ENCODE measurements at places on chromosomes 7 and 10. TPM values are rescaled to one million over a fixed set of nuclear protein-coding genes. Genes with fewer than 3 reads are reported as not detected.

- DNase-seq, result peak; percentile 52
- no peaks in the 10 kb centered on the region for H3K27me3 ChIP-seq
- no peak overlapping the region for H3K4me3 ChIP-seq
- no peaks in the 10 kb centered on the region for H3K4me1 ChIP-seq
These were observed 247.9 kb downstream of the BAMBI start for GRCh38 chr10:28925121-28925663.

DNA sequence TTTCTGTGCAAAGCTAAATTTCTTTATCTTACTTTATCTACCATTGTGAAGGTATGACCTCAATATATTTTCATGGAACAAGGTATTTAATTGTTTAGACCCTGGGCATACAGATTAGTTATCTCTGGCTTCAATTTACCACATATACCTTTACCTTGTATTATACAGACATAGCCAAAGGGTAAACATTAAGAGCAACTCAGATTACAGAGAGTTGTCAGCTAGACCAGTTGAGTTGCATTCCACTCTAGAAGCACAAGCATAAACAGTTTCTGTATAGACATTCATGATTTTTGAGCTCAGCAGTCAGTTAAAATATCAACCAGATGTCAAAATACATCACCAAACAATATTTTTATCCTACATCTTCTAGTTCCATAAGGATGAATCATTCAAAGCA, 857.3 kb upstream of the ZWINT start:
- H3K4me3 ChIP-seq, result no peak overlapping the region
- H3K4me1 ChIP-seq, result no peaks in the 10 kb centered on the region
- H3K27me3 ChIP-seq, result no peaks in the 10 kb centered on the region
- H3K36me3 ChIP-seq, result no peaks in the 10 kb centered on the region
- no peak for DNase-seq

DNA sequence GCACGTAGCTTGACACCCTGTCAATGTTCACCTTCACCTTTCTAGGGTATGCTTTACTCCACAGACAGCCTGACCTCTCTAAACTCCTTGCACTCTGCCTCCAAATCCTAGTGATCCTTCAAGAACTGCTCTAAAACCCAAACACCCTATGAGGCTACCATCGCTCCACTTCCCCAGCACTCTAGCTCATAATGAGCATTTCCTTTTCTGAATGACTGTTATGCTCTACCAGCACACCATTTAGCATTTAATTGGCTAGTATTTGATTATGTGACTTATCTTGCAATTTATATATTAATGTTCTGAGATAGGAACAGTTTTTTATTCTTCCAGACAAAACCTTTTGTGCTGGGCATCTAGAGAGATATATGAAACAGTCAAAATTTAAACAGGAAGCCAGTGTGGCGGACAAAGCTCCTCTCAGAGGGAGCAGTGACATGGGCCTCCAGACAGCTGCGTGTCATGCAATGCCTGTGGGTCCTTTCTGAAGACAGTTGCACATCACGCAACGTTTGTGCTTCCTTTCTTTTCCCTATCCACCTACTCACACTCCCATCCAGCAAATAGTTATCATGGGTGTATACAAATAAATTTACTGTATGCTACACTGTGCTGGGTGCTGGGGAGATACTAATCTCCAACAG, 86.3 kb downstream of the ALOX5 start:
- peaks cover 3% of the 10 kb centered on the region for H3K36me3 ChIP-seq
- no peak overlapping the region for H3K4me3 ChIP-seq
- H3K27ac ChIP-seq, result no peak overlapping the region
- DNase-seq, result no peak

DNA sequence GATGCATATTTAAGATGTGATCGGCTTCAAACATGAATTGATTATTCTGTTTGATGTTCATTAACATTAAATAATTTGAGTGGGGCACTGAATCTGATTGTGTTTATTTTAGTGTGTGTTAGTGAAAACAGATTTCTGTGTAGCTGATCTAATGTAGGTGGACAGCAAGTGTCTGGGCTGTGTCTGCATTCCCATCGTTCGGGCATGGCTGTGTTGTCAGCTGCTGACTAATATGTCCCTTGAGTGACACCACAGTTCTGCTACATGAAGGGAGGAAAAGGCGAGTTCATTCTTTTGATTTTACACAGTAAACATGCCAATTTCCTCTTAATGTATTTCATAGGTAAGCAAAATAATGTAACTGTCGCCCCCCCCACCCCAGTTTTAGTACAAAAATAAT, 203.0 kb downstream of the CNTNAP2 start:
- H3K4me1 ChIP-seq, result no peaks in the 10 kb centered on the region
- H3K27me3 ChIP-seq, result no peaks in the 10 kb centered on the region
- H3K27ac ChIP-seq, result no peak overlapping the region
- H3K36me3 ChIP-seq, result no peaks in the 10 kb centered on the region
- no peak overlapping the region for H3K4me3 ChIP-seq
- DNase-seq, result peak; percentile 24

- H3K36me3 ChIP-seq, result no peaks in the 10 kb centered on the region
- no peak overlapping the region for H3K4me3 ChIP-seq
- no peak overlapping the region for H3K27ac ChIP-seq
- no peaks in the 10 kb centered on the region for H3K4me1 ChIP-seq
- no peak for DNase-seq
These were observed 59.4 kb downstream of the GCC1 start for GRCh38 chr7:127525866-127526480.

DNA sequence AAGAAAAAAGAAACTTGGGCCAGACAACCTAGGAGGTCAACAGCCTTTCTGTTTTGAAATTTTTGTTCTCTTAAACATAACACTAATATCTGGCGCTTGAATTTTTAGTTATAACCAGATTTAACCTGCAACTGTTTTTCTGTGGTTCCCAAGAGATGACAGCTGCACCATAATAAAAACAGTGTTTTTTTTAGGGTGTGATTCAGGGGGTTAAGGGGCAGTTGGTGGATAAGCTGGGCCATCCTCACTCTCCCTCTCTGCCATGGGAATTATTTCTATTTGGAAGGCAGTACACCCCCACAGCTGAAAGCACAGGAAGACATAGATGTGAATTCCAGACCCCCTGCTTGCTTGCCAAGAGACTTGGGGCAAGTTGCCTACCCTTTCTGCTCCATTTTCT, 20.1 kb upstream of the TM9SF3 start:
- no peak overlapping the region for H3K4me3 ChIP-seq
- no peaks in the 10 kb centered on the region for H3K36me3 ChIP-seq
- no peak overlapping the region for H3K27ac ChIP-seq
- H3K27me3 ChIP-seq, result no peaks in the 10 kb centered on the region
- no peak for DNase-seq
- H3K4me1 ChIP-seq, result no peaks in the 10 kb centered on the region

Gene PALD1
- total RNA-seq, result 19.1 TPM

Gene CHN2
- 19.0 TPM for total RNA-seq

Gene TEX47
- total RNA-seq, result not detected

Gene TCF7L2
- 12.9 TPM for total RNA-seq
